ENCODE measurements at places on chromosomes 6 and 20.

DNA sequence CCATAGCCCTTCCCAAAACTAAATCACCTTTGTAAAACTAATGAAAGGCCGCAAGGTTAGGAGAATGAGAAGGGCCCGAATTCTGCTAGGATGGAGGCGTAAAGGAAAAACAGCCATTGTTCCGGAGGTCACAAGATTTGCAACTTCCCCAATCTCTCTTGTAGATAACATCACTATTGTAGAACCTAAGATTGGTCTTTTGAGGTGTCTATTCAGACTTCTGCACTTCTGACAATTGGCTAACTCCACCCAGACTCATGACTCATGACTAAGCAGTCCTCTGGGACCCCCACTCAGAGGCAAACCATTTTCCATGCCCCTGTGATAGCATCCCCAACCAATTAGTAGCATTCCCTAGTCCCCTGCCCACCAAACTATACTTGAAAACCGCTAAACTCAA, 210.5 kb upstream of the SHLD1 start:
- no peak for DNase-seq

DNA sequence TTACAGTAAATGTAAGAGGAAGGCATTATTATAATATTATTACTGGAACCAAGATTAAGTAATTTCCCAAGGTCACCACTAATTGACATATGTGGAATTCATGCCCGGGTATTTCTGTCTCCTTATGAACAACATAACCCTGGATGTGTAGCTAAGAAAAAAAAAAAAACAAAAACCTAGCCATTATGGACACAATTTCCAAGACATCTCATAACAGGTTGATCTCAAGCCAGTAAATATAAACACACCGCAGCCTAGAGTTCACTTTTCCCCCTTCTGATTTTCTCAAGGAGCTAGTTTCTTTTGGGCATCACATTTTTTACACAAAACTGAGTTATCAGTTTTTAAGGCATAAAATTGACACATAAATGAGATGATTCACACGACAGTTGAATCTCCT, 306.5 kb upstream of the RSPO3 start:
- DNase-seq = no peak

GRCh38 chr20:40949346-40949745, 79.3 kb upstream of the TOP1 start:
- DNase-seq = no peak

DNA sequence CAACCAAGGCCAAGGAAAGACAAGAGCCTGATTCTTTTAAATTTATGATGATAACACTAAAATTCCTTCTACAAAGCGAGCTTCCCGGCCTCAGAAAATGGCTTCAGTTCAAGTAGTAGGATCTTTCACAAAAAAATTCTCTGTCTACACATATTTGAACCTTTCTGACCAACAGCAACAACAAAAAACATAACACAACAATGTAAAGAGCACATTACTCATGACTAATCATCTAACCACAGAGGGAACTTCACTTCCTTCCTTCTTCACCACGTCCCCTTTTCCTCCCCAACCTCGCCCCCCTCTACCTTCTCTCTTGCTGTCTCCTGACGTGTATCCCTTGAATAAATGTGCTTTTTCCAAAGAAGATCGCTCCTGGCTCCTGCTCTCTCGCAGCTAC, 228.2 kb downstream of the MYLK4 start:
- DNase-seq = no peak

- no peak for DNase-seq
Observed at GRCh38 chr20:47392015-47392720, 35.7 kb upstream of the ZMYND8 start.

- peak; percentile 78 for DNase-seq
Observed at GRCh38 chr20:17786221-17786718, 86.5 kb downstream of the BANF2 start.

DNA sequence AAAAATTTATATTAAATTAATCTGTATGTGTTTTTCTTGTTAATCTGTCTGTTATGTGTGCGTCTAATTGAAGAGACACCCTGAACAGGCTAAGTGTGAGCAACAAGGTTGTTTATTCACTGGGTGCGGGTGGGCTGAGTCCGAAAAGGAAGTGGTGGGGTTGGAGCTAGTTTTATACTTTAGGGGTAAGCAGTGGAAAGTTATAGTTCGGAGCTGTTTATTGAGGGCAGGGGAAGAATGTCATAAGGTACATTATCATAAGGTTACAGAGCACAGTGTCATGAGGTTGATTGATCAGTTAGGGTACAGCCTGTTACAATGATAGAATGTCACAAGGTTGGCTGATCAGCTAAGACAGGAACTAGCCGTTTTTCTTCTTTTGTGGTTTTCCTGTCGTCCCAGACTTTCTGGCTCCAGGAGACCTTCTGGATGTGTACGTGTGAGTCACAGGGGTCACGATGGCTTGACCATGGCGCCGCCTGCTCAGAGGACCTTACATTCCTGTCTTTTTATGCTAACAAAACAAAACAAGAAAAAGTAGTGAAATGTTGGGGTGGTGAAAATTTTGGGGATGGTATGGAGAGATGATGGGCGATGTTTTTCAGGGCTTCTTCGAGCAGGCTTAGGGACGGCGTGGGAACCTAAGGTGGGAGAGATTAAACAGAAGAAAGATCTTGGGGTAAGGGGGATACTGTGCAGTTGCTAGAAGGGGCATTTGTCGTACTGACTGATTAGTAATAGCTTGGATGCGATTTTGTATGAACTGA, 754.0 kb upstream of the ADGRB3 start:
- DNase-seq = no peak

GRCh38 chr6:53829698-53830221, 35.0 kb downstream of the LRRC1 start:
- DNase-seq = no peak

GRCh38 chr20:15673206-15673605, 900.0 kb downstream of the KIF16B start:
- no peak for DNase-seq

GRCh38 chr6:27863962-27864905, 48.0 kb downstream of the OR2B2 start:
- peak; percentile 29 for DNase-seq

DNA sequence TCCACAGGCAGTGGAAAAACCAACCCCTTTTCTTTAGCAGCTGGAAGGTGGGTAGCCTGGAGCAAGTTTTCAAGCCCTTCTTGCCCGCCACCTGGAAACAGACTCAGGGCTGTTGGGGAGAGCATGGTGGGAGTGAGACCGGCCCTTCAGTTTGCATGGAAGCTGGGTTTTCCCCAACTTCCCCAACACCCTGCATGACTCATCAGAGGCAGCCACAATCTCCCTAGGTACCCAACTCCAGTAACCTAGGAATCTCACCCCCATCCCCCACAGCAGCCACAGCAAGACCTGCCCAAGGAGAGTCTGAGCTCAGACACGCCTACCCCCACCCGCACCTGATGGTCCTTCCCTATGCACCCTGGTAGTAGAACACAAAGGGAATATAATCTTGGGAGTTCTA, 86.3 kb upstream of the IRAK1BP1 start:
- no peak for DNase-seq

All from umbilical cord (tissue), 2 donors.